Midbrain (tissue), 1 donor: ENCODE measurements at places on chromosomes 1 and 21.
A peak's percentile ranks its signal among the peaks of the same experiment; 100 is the strongest.

DNA sequence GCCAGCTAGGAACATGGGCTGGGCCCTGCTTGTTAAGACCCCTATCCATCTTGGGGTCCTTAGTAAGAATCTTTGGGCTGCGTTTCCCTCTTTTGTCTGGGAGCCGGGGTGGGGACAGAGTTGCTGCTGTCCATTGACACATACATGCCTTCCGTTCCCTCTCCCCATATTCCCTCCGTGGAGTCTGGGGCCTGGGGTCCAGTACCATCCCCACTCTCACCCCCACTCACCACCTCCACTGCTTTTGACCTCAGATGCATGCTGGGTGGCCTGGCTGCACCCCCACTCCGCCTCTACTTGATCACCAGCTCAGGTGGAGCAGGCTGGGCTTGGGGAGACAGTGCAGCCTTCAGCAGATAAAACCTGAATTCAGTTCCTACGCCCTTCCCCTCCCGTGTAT is 3.3 kb downstream of the RD3 start:
- no peak for DNase-seq

DNA sequence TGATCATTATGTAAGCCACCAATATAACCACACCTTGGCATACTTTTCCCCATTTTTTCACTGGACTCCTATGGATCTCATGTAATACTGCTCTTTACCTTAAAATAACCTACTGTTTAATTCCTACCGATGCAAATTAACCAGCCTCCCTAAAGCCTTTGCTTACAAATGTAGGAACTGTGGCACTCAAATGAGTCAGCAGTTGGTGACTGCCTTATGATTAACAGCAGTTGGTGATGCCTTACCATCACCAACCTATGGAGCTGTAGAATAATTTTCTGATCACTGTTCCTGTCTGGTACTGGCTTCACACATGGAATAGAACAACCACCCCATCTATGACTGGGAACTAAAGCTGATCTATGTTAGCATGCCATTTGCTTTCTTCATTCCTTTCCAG is 7.8 kb upstream of the NUDT17 start:
- DNase-seq, result no peak

GRCh38 chr1:172146141-172146850 is 274.2 kb upstream of the C1orf105 start:
- no peak for DNase-seq

GRCh38 chr1:115158181-115158580 is 68.9 kb upstream of the TSPAN2 start:
- DNase-seq, result no peak

DNA sequence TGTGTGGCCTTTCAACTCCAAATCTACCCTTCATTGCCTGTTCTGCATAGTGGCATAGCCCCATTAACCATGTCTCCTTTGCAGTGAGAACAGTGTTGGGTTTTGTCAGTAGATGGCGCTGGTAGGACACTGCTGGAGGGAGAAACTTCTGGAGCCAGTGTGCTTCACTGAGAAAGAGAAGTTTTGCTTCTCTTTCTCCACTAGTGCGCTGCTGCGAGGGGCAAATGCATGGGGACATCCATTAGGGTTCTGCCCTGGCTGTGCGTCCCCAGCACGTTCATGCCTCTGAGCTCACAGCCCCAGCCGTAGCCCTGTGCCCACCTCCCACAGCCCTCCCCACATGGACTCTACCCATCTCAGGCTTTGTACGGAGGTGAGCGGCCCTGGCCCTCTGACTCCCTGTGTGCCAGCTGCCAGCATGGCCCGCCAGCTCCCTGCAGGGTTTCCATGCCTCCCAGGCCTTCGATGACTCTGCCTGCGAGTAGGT is 53.1 kb downstream of the RIMS3 start:
- peak; percentile 74 for DNase-seq

GRCh38 chr21:34807881-34808568 is 139.2 kb downstream of the CLIC6 start:
- DNase-seq, result no peak

DNA sequence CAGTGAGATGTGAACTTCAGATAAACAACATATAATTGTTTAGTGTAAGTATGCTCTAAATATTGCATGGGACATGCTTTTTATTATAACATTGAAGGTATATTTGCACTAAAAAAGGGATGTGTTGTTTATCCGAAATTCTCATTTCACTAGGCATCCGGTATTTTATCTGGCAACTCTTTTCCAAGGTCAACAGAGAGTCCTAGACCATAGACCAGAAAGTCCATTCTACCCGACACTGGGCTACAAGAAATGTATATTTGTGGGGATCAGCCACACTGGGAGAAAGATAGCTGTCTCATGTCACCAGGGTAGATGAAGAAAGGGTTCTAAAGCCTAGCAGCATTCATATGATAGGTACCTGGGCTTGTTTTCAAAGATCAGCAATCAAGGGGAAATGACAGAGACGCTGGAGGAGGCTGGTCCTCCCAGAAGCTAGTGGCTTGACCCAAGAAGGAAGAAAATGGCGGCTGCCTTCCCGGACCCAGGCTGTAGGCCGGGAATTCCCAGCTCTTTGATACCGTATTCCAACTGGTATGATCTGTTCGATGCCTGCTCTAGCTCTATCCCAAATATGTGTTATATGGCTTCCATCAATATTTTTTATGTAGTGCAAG is 161.1 kb upstream of the IRF2BP2 start:
- DNase-seq, result no peak

DNA sequence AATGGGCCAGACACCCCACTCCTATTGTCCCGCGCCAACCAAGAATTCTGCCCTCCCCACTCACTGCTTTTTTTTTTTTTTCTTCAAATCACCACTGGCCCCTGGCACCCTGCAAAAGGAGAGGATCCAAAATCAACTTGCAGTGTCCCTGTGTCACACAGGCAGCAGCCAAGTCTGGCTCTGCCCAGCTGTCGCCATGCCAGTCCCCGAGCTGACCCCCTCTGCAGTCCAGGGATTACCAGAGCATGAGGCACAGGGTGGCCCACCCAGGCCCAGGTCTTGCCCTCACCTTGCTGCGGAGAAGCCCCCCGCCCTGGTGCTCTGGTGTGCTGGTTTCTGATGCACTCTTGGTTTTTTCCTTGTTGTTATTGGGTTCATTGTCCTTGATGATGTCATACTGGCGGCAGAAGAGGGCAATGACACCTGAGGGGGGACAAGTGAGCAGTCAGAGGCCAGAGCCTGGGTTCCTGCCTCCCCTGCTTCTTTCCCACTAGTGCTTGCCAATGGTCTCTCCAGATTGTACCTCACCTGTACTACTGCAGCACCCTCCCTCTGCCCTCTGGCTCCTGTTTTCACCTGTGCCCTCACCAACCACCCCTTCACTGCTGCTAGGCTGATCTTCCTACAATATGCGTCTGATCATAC is 6.2 kb downstream of the FNDC5 start:
- no peak for DNase-seq

DNA sequence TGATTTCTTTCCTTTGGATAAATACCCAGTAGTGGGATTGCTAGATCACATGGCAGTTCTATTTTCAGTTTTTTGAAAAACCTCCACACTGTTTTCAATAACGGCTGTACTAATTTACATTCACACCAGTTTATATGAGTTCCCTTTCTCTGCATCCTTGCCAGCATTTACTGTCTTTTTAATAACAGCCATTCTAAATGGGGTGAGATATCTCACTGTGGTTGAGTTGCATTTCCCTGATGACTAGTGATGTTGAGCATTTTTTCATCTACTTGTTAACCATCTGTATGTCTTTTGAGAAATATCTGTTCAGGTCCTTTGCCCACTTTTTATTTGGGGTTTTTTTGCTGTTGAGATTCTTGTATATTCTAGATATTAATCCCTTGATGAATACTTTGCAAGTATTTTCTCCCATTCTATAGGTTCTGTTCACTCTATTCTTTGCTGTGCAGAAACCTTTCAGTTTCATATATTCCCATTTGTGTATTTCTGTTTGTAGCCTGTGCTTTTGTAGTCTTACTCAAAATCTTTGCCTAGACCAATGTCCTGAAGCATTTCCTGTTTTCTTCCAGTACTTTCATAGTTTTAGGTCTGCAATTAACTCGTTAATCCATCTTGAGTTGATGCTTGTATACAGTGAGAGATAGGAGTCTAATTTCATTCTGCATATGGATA is 7.3 kb downstream of the HENMT1 start:
- DNase-seq, result no peak

GRCh38 chr1:193019442-193020026 is 39.6 kb downstream of the UCHL5 start:
- DNase-seq, result peak; percentile 76

GRCh38 chr1:2378956-2379732 is 12.2 kb downstream of the MORN1 start:
- no peak for DNase-seq

DNA sequence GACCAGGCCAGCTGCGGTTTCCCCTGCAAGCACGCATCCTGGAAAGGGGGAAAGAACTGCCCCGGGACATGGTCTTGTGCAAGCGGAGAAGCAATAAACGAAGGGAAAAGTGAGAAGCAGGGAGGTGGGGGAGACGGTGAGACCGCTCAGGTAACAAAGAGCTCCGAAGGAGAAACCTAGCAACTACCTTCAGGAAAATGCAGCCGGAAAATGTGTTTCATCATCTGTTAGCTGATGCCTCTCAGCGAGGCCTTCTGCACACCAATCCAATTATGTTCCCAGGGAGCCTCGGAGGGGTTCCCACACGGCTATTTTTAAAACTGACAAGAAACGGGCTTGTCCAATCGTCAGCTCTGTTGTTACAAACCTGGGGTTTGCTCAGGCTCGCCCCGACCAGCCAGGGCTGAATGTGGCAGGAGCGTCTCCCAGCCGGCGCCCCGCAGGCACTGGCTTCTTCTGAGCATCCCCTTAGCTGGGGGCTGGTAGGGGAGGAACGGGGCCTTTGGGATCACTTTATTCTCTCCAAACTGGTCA is 3.4 kb downstream of the RIPK4 start:
- DNase-seq, result no peak

DNA sequence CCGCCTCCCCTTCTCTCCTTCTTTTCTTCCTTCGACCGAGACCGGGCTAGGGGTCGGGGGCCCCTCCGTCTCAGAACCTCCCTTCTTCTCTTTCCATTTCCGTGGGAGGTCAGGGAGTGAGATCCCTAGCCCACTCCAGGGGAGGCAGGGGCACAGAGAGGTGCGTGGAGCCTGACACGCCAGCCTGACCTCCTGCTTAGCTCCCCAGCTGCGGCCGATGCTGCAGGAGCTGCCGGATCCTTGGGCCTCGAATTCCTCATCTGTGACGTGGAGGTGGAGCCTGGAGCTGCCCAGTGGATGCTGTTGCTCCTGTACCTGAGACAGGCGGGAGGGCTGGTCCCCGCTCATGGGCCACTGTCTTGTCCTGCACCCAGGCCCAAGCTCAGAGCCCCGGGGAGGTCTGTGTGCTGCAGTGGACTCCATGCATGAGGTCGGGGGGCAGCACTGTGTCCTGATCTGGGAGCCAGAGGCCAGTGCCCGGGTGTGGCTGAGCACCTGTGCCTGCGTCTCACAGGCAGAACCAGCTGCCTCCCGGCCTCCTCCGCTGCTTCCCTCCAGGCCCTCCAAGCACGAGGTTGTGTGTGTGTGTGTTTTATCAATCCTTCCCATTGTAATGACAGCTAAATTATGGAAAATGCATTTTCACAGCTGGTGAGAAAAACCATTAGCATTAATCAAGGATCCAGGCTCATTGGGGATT is 55.3 kb upstream of the TTC34 start:
- no peak for DNase-seq

DNA sequence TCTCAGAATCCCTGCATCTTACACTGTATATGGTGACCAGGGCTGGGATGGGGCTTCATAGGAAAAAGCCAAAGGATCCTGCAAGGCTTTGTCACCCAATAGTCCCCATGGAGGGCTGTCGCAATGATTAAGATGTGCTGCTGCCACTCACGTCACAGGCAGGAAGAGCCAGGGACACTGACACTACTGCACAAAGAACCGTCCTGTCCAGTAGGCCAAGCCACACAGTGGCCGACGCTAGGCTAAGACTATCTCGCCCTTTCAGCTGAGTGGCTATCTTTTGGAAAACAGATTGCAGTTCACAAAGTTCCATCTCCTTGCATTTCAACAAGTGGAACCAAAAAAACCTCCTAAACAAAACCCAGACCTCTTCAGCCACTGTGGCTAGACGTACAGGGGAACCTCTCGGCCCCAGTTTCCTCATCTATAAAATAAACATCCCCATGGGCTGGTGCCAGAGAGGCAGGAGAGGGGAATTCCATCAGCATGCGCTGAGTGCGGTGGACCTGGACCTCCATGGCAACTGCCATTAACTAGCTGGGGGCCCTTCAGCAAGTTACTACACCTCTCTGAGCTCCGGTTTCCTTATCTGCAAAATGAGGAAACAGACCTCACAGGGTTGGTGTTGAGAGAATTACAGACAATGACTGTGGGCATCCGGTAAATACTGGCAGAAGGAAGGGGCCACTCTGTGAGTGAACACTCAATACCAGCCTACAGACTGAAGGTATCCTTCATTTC is 8.7 kb downstream of the CAPZB start:
- no peak for DNase-seq

DNA sequence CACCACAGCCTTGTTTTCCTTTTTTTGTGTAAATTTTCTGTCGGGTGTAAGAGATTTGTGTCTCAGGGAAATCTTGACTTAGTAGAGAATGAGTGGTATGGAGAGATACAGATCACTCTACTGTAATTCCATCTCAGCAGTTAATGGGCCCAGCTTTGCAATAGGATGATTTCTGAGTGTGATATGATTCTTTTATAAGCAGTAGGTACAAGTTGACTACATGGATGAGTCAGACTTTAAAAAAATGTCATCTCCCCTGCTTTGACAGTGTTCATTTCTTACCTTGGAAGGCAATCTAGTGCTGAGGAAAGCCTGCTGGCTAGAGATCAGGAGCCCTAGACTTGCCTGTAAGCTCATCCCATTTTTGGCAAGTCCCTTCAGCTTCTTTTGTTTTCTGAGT is 261.9 kb downstream of the RYR2 start:
- DNase-seq, result no peak

GRCh38 chr1:86950712-86951419 is 36.4 kb downstream of the HS2ST1 start:
- no peak for DNase-seq

DNA sequence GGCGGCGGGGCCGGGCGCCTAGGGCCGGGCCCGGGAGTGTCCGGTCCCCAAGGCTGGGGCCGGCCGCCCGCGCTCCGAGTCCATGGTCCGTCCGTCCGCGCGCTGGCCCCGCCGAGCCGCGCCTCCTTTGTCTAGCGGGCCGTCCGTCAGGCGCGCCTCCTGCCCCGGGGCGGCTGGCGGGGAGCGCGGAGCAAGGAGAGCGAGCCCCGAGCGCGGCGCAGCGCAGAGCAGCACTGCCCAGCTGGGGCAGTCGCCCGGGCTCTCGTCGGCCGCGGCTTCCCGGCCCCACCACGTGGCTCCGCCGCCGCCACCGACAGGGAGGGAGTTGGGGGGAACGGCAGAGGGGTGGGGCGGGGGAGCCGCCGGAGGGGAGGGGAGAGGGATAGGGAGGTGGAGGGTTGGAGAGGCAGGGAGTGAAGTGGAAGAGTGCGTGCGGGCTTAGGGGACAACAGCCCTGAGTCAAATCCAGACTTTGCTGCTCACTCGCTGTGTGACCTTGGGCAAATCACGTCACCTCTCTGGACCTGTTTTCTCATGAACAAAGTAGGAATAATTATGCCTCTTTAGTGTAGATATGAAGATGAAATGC is at the start of gene NKAIN1:
Gene NKAIN1, minus strand, starts transcription at position 235 of the 589 bp plus-strand sequence. CDS start 340 bp downstream, outside the sequence.
- DNase-seq, result no peak

- no peak for DNase-seq
Measured at GRCh38 chr1:244173240-244173639, 122.2 kb downstream of the ZBTB18 start.
